Fibroblast of lung (primary cell): ENCODE measurements at places on chromosomes 2 and 18. TPM values are rescaled to one million over a fixed set of nuclear protein-coding genes. Genes with fewer than 3 reads are reported as not detected.

UGT1A4 gene
- not detected in 2 replicates for total RNA-seq

SULT1C2 gene
- total RNA-seq: under 0.01 and 0.26 TPM in 2 replicates

HOXD10 gene
- total RNA-seq: not detected in 2 replicates

RGPD5 gene
- 8.2 and 34.5 TPM in 2 replicates for total RNA-seq

REG3G gene
- total RNA-seq: not detected in 2 replicates

TGFA gene
- total RNA-seq: not detected in 2 replicates

LYG2 gene
- not detected in 2 replicates for total RNA-seq

DDX1 gene
- total RNA-seq: 51.9 and 54.3 TPM in 2 replicates

PRKAG3 gene
- 0.26 and 0.33 TPM in 2 replicates for total RNA-seq

SLC23A3 gene
- total RNA-seq: 1.8 and 2.5 TPM in 2 replicates

FAP gene
- total RNA-seq: 81.9 and 96.1 TPM in 2 replicates

PSMG2 gene
- total RNA-seq: 72.8 and 74.5 TPM in 2 replicates

CAPN13 gene
- not detected in 2 replicates for total RNA-seq

CRYGC gene
- total RNA-seq: not detected in 2 replicates
